ENCODE measurements at places on chromosomes 6 and 20. TPM values are rescaled to one million over a fixed set of nuclear protein-coding genes. Genes with fewer than 3 reads are reported as not detected.

OR2B2 gene
- not detected for total RNA-seq

SYCP2 gene
- 0.47 TPM for total RNA-seq

FABP7 gene
- not detected for total RNA-seq

WASF1 gene
- 20.2 TPM for total RNA-seq

ATP9A gene
- 12.8 TPM for total RNA-seq

FOXS1 gene
- 1.1 TPM for total RNA-seq

NHSL1 gene
- total RNA-seq = 16.5 TPM

TNF gene
- total RNA-seq = not detected

UBE2C gene
- total RNA-seq = 7.2 TPM

MOCS3 gene
- total RNA-seq = 7.9 TPM

PTCRA gene
- not detected for total RNA-seq

ZC2HC1B gene
- total RNA-seq = not detected

LY6G6C gene
- not detected for total RNA-seq

ATAT1 gene
- total RNA-seq = 2.0 TPM

EFCAB8 gene
- not detected for total RNA-seq

OR2H2 gene
- not detected for total RNA-seq

SLC35F1 gene
- not detected for total RNA-seq

TBX18 gene
- 29.6 TPM for total RNA-seq

LAMA2 gene
- total RNA-seq = 154 TPM

DZANK1 gene
- total RNA-seq = 0.35 TPM

MRAP2 gene
- total RNA-seq = not detected

THBD gene
- 10.4 TPM for total RNA-seq

CNBD2 gene
- 2.5 TPM for total RNA-seq

TAAR2 gene
- not detected for total RNA-seq

KCNQ5 gene
- 0.17 TPM for total RNA-seq

RAET1L gene
- not detected for total RNA-seq

MPC1 gene
- total RNA-seq = 37.5 TPM

ZNF337 gene
- 6.4 TPM for total RNA-seq

WFDC12 gene
- total RNA-seq = not detected

FOXA2 gene
- total RNA-seq = not detected

TSPYL1 gene
- total RNA-seq = 45.6 TPM

TCP11 gene
- not detected for total RNA-seq

HAO1 gene
- total RNA-seq = not detected

MUCL3 gene
- not detected for total RNA-seq

ADGRF5 gene
- total RNA-seq = 3.0 TPM

SLX4IP gene
- total RNA-seq = 2.7 TPM

COL21A1 gene
- 151 TPM for total RNA-seq

KIF25 gene
- not detected for total RNA-seq

FERMT1 gene
- total RNA-seq = 3.7 TPM

CAGE1 gene
- total RNA-seq = not detected

PDYN gene
- not detected for total RNA-seq

PI16 gene
- total RNA-seq = 0.35 TPM

UNC5CL gene
- total RNA-seq = 0.12 TPM

DLK2 gene
- 5.8 TPM for total RNA-seq

GRM4 gene
- not detected for total RNA-seq

PLCB1 gene
- 6.4 TPM for total RNA-seq

DAAM2 gene
- 11.2 TPM for total RNA-seq

GCLC gene
- total RNA-seq = 7.8 TPM

TFEB gene
- 2.6 TPM for total RNA-seq

TBXT gene
- not detected for total RNA-seq
